ENCODE measurements at places on chromosomes 3 and 15. TPM values are rescaled to one million over a fixed set of nuclear protein-coding genes. Genes with fewer than 3 reads are reported as not detected.

DNA sequence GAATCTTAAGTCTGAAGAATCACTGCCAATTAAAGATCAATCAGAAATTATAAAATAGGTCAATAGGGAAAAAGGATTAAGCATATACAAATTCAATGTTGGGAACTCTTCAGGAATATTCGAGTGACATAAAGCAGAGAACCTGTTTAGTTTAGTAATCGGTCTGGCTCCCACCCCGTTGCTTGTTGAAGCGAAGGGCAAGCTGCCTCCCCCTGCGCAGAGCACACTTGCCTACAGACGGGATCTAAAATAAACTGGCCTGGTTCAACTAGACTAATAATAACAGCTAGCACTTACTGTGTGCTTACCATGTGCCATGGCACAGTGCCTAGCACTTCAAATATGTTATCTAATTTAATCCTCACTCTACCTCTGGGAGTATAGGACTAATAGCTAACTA is 8.6 kb downstream of the SEMA6D start:
- no peak for DNase-seq
- no peaks in the 10 kb centered on the region for H3K27me3 ChIP-seq
- H3K36me3 ChIP-seq: no peaks in the 10 kb centered on the region
- no peak overlapping the region for H3K27ac ChIP-seq
- no peaks in the 10 kb centered on the region for H3K4me1 ChIP-seq

DNA sequence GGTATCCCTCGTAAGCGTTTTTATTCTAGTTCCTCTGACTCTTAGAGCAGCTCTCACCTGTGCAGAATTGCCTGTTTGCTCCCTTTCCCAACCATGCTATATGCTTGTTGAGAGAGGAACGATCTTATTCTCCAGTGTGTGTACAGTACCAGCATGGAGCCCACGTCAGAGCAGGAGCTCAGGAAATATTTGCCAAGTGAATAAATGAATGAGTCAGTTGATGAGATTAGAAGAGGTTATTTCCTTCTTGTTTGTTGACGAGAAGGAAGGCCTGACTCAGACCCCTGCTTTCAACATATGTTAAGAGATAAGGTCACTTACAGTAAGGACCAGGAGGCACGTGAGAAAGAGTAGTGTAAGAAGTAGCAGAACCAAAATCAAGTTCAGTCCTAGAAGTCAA is 106.3 kb upstream of the ABHD17C start:
- no peak for DNase-seq
- no peak overlapping the region for H3K27ac ChIP-seq
- H3K4me1 ChIP-seq: peaks cover 34% of the 10 kb centered on the region

ARNT2 gene
- 3.0 TPM for total RNA-seq

GNAT1 gene
- not detected for total RNA-seq

PRRT3 gene
- 0.96 TPM for total RNA-seq

C3orf52 gene
- 14.3 TPM for total RNA-seq

Measured in HCT116 (cell line).